Bladder microvascular endothelial cell (primary cell): ENCODE measurements at places on chromosomes 3 and 15. TPM values are rescaled to one million over a fixed set of nuclear protein-coding genes. Genes with fewer than 3 reads are reported as not detected.

Gene UPK1B
- total RNA-seq: 0.16 TPM in 1 of 2 replicates, not detected in the other

Gene PIK3R4
- total RNA-seq: 25.3 and 49.0 TPM in 2 replicates

Gene SORD
- 4.2 and 5.6 TPM in 2 replicates for total RNA-seq

Gene LRRC31
- not detected in 2 replicates for total RNA-seq

Gene AMIGO3
- not detected in 2 replicates for total RNA-seq

Gene ADIPOQ
- not detected in 2 replicates for total RNA-seq

Gene ACKR4
- total RNA-seq: 0.49 and 0.50 TPM in 2 replicates

Gene PLSCR5
- not detected in 2 replicates for total RNA-seq

Gene LCMT2
- total RNA-seq: 3.6 and 9.5 TPM in 2 replicates

Gene CCDC54
- total RNA-seq: not detected in 2 replicates
